Muscle of back (tissue), 13 donors: ENCODE measurements at places on chromosomes 6 and 20.
A peak's percentile ranks its signal among the peaks of the same experiment; 100 is the strongest.

DNA sequence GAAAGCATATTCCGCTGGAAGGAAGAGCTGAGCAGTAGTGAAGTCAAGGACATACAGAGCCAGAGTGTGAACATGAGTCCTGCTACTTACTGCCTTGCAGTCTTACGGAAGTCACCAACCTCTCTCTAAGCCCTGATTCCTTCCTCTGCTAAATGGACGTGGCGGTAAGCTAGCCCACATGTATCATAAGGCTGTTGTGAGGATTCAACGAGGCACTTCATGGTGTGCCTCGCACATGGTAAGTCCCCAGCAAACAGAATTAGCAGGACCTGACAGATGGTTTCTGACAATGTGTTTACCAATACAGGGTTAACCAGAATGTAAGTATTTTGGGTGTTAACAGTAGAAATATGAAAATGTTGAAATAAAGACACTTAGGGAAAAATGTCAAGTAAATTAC, 93.2 kb downstream of the IRF4 start:
- no peak for DNase-seq

DNA sequence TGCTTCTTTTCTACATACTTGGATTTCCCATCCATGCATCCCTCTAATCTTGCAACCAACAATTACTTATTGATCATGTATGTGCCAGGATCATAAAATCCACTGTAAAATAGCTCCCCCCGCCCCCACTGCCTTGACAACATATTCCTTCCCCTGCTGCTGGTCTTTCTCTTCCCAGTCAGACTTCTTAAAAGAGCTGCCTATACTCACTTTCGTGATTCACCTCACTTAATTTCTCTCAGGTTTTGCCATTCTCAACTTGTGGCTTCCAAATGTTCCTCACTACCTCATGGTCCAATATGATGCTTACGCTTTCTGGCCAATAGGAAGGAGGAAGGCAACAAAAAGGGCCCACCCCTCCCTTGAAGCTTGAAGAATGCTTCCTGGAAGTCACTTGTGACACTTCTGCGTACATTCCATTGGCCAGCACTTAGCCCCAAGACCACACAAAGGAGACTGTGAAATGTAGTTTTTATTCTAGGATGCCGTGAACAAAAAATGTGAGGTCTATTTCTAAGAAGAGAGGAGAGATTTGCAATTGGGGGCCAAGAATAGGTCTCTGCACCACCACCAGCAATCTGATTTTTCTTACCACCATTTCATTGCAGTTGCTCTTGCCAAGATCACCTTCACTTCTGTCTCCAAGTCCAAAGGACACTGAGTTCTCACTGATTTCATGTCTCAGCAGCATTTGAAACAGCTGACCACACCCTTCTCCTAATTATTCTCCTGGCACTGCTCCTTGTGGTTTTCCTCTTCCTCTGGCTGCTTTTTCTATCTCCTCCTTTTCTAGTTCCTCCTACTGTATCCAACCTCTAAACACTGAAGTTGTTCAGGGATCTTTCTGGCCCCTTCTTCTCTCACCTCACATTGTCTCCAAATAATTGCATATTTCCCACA, 30.8 kb downstream of the CD164 start:
- DNase-seq: no peak

DNA sequence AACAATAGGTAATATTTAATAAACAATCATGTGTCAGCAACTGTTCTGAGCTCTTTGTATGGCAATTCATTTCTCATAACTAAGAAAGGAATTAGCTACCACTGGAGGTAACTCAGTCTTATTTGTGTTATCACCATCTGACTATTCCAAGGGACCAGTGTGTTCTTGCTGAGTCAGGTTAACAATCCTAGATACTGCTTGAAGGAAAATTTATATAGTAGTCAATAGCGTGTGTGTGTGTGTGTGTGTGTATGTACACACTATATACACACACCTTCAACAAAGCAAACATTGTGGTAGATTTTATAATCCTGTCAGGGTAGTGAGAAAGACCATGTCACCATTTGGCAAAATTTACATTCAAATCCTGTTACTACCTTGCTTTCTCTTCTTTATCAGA, 45.8 kb upstream of the SMIM8 start:
- no peak for DNase-seq

- no peak for DNase-seq
Observed at GRCh38 chr20:54208548-54209176, 775 bp downstream of the PFDN4 start.

- no peak for DNase-seq
Observed at GRCh38 chr20:39943336-39943735, 745.7 kb downstream of the MAFB start.

DNA sequence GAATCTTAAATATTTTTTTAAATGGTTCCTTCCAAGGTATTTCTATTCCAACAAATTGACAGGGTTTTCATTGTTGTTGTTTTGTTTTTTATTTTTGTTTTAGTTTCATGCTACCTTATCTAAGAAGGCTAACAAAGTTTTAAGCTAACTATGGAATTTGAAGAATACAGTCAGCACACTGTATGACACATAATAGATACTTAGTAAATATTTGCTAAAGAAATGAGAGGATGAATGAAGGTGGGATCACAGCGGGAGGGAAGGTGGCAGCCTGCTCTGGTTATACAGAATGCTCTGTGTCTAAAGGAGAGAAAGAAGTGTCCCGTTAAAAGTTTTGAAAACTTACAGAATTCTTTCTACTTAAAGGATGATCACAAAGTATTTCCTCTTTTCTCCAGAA, 43.7 kb upstream of the DST start:
- no peak for DNase-seq

DNA sequence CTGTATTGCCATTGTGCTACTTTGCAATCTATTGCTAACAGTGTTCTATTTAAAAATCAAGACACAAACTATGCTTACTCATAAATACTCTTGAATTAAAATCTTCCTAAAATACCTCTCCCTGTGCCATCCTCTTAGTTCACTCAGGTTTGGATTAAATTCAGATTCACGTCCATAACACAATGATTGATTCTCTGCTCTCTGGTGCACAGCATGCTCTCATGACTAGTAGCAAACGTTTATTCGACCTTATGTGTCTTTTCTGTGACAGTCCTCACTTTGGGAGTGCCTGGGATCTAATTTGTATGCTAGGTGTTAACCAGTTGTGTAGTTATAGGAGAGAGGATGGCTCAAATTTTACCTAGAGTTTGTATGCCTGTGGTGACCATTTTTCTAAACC, 270.4 kb upstream of the FKBP1C start:
- no peak for DNase-seq

DNA sequence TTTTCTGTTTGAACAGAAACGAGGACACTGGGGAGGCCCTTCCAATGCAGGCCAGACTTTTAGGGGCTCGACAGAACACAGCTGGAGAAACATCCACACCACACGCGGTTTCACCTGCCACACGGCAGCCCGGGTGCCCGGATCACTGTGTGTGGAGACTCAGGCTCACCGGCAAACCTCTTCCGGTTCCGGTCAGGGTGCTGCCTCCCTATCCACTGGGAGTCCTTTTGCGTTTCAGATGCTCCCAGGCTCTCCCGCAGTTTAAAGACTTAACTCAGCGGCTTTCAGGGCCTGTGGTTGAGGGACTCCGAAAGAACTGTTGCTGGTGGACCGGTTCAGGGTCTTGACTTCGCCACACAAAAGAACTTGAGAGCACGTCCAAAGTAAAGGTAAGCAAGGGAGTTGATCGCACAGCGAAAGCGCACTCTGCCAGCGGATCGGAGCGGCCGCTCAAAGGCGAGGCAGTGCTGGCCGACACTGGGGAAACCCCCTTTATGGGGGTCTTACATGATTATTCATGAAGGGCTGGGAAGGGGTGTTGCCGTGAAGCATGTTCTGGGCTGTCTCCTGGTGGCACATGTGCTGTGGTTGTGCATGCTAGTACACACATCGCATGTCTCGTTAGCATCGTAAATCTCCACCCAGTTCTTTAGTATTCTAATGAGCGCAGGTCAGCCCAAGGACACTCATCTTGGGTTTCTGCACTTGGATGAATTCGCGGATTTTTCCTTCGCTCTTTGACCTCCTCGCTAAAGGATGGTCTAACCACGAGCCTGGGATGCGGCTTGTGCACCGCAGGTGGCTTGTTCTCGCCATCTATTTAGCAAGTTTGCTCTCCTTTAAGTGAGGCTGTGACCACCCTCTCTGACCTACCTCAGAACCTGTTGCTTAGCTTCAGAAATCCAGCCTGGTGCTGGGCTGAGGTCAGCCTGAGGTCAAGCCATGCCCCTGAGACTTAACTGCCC, 180.3 kb downstream of the CDH26 start:
- peak; percentile 19 for DNase-seq

DNA sequence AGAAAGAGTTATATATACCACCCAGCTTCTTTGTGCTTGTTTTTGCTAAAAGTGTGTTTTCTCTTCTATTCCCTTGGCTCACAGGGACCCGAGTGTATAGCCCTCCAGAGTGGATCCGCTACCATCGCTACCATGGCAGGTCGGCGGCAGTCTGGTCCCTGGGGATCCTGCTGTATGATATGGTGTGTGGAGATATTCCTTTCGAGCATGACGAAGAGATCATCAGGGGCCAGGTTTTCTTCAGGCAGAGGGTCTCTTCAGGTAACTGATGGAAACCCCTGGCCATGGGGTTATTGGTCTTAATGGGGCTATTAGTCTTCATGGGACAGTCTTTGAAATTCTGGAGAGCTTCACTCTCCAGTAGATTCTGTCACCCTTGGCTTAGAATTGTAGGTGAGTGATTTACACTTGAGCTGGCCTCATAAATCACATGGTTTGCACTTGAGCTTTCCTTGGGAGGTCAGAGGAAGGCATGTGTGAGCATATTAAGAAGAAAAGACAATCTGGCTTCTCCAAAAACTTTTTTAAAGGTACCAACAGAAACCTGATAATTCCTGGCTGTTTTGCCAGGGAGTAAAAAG, 3.0 kb downstream of the PIM1 start:
- DNase-seq: no peak

GRCh38 chr6:71088166-71088565, 131.3 kb upstream of the B3GAT2 start:
- no peak for DNase-seq

DNA sequence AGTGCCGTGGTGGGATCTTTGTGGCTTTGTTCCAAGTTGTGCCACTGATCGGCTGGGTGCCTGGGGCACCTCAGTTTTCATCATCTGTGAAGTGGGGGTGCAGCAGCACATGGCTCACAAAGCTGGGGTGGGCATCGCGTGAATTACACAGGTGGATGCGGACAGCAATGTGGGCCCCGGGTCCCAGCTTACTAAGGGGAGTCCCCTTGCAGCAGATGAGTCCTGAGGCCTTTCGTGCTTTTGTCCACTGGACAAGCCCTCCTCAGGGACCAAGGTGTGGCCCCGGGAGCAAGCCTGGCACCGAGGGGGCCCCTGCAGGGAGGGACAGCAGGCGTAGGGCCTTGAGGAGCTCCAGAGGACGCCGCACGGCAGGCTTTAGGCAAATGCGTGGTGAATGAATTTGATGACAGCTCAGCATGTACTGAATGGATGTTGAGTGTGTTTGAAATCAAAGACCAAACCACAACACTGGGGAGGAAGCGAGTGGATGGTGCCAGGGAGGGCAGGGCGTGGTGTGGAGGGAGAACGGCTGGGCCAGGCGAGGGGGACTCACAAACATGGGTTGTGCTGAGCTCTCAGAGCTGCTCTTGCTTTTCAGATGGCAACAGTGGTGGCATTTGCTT, 53.2 kb downstream of the IRF4 start:
- no peak for DNase-seq

DNA sequence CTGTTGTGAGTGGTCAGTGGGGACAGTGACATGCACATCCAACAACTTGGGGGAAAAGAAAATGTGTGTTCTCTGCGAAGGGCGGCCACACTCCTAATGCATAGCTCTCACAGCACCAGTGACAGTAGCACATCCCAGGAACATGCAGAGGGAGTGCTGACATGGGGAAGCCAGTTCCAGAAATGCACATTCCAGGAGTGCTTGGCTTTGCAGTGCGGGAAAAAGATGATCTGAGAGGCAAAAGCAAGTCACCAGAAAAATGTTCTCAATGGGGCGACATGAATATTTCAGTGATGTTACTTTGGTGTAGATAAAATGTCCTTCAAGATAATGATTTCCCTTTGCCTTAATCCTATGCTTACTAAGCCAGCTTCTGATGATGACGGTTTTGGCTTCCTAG, 42.9 kb upstream of the PDE10A start:
- DNase-seq: no peak

GRCh38 chr20:21303872-21304586, 898 bp downstream of the XRN2 start:
- no peak for DNase-seq

DNA sequence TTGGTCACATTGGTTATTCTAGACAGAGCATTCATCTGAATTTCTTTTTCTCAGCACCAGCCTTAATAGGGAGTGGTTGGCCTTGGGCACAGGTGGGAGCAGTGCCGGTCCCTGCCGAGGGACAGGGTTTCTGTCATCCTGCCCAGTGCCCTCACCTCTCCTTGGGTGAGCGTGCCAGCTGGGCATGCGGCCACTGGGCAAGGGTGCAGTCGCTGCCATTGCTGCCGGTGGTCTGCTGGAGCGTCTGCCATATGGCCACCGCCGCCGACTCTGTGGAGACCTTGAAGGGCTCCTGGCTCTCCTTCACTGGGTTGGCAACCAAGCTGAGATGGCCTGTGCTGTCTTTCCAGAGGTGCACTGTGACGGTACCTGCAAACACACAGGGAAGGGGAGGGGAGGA, 16.4 kb upstream of the UQCC2 start:
- DNase-seq: no peak

GRCh38 chr6:111591901-111592461, 13.7 kb downstream of the TRAF3IP2 start:
- DNase-seq: peak; percentile 56

DNA sequence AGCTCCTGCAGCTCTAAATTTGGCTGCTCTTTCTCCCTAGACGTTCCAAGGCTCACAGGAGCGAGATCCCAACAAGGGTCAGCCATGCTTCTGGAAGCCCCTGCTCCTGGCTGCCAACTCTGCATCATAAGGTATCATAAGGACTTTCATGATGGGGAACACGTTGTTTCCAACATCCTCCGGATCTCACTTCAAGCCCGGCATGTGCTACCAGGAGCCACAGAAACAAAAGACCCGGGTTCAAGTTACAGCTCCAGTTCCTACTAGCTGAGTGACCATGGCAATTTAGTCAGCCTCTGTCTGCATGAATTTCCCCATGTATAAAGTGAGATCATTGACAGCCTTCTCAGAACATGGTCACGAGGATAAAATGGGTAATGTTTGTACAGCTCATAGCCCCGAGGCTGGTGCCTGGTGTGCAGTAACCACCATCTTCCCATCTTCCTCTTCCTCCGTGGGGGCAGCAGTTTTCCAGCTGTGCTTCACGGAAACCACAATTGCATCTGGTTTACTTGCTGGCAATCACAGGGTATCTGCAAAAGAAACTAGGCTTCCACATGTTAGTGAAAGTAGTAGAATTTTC, 209.0 kb upstream of the ECI2 start:
- peak; percentile 22 for DNase-seq
